ENCODE measurements at places on chromosomes 5 and 9.

GRCh38 chr9:25284365-25284764 lies 393.9 kb downstream of the TUSC1 start:
- DNase-seq, result no peak

DNA sequence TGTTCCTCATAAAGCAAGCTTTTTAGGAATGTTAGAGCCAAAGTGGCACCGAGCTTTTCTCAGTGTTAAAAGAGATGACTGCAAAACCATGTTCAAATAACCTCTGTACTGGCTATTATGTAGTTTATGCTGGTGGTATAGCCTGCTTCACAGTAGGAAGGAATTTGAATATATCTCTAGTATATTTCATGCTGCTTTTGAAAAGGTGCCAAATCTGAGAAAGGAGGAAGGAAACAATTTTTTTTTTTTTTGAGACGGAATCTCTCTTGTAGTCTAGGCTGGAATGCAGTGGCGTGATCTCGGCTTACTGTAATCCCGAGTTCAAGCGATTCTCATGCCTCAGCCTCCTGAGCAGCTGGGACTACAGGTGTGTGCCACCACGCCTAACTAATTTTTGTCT lies 13.5 kb downstream of the CREBRF start:
- DNase-seq, result no peak

GRCh38 chr5:93715327-93715726 lies 26.1 kb downstream of the POU5F2 start:
- DNase-seq, result no peak

GRCh38 chr5:141868541-141868940 lies 9.7 kb downstream of the PCDH1 start:
- no peak for DNase-seq

- DNase-seq, result no peak
Measured at GRCh38 chr9:128819716-128820664, 1.7 kb downstream of the ENDOG start.

GRCh38 chr5:152136321-152136720 lies 211.7 kb upstream of the GLRA1 start:
- DNase-seq, result no peak

DNA sequence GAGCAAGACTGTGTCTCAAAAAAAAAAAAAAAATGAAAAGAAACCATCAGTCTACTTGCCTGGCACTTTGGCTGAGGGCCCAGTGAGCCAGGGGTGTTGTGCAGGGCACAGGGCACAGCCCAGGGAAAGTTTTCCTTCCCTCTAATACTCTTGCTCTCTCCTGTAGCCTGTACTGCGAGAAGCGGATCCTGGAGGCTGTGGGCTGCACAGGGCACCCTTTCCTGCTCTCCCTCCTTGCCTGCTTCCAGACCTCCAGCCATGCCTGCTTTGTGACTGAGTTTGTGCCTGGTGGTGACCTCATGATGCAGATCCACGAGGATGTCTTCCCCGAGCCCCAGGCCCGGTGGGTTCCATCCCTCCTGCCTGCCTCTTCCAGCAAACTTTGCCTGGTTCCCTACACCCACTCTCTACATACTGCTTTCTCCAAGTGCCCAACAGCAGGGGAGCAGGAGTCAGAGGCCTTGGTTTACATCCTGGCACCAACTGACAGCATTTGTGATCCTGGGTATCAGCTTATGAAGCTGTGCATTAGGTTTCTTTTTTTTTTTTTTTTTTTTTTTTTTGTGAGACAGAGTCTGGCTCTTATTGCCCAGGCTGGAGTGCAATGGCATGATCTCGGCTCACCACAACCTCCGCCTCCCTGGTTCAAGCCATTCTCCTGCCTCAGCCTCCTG lies 7.2 kb downstream of the ZDHHC12 start:
- no peak for DNase-seq

DNA sequence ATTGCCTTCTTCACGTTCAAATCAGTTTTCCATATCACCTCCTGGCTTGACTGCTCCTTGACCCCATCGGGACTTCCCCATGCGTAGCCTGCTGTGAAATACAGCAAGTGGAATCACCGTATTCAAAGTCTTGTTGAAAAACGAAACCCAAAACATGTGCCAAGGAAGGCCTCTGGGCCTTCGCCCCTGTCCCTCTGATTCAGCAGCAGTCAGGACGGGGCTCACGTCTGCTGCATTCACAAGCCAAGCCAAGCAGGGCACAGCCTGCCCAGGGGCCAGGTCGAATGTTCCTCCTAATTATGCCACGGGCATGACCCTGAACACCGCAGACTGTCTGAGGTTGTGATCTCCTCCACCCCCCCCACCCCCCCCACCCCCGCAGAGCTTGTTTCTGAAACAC lies 960 bp upstream of the CTNND2 start:
- DNase-seq, result no peak

- DNase-seq, result no peak
Measured at GRCh38 chr9:100590481-100590880, 12.6 kb downstream of the CAVIN4 start.

DNA sequence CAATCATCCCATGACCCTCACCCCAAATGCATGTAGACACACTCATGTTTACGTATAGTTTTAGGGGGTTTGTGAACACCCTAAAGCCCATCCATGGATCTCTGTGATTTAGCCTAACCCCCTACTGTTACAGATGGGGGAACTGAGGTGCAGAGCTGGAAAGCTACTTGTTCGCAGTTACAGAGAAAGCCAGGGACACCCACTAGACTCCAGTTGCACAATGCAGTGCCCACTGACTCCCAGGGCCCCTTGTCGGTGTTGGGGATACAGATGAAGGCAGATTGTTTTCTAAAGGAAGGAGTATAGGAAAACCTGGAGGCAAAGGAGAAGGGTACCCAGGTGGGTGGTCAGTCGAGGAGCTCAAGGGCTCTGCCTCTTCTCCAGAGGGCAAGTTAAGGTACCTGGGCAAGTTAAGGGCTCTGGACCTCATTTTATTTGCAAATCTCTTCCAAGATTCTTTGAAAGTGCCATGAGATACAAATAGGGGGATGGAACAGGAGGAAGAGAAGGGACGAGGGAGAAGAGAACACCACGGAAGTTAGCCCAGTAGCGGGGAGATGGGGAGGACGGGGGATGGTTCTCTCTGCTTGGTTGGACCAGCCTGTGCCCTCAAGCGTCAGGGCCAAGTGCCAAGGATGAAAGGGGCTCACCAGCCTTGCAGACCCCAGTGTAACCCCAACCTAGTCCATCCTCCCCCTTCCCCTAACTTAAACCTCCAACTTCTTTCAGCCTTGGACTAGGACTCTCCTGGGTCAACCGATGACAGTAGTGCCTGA lies 958 bp downstream of the MYOZ3 start:
- DNase-seq, result no peak

- no peak for DNase-seq
Measured at GRCh38 chr9:125700791-125701190, 6.2 kb downstream of the MAPKAP1 start.

GRCh38 chr5:157342822-157343402 lies 77.0 kb downstream of the CYFIP2 start:
- peak; percentile 20 for DNase-seq

DNA sequence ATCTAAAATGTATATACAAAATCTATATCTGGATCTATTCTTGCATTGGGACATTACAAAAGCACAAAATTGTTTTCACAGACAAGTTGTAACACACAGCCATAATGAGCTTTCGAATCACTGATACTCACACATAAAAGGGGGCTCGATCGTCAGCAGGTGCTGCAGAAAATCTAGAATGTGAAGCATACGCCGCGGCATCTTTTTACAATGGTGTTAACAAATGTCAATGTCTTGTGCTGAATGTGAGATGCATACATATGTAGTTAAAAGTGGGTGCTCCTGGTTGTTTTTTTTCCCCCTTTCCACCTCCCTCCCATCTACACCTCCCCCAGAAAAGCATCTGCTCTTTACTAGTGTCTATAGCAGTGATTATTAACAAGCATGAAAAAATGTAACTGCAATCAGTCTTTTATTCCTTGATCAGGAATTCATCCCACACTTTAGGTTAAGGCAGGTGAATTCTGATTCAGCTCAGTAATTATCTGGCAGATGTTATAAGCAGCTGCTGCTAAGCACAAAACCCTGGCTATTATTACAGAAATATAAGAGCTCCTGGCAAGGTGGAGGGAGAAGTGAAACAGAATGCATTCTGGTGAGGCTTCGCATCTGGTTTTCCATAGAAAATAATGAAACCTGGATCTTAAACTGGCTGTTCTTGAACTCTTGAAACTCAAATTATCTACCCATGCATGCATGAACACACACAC lies 114.1 kb downstream of the MPDZ start:
- DNase-seq, result no peak
